ENCODE measurements at places on chromosomes 7 and 10. TPM values are rescaled to one million over a fixed set of nuclear protein-coding genes. Genes with fewer than 3 reads are reported as not detected.
A peak's percentile ranks its signal among the peaks of the same experiment; 100 is the strongest.

TACR2 gene
- not detected for polyA plus RNA-seq

- no peak for DNase-seq
These were observed 116.0 kb upstream of the HABP2 start for GRCh38 chr10:113436851-113437250.

DNA sequence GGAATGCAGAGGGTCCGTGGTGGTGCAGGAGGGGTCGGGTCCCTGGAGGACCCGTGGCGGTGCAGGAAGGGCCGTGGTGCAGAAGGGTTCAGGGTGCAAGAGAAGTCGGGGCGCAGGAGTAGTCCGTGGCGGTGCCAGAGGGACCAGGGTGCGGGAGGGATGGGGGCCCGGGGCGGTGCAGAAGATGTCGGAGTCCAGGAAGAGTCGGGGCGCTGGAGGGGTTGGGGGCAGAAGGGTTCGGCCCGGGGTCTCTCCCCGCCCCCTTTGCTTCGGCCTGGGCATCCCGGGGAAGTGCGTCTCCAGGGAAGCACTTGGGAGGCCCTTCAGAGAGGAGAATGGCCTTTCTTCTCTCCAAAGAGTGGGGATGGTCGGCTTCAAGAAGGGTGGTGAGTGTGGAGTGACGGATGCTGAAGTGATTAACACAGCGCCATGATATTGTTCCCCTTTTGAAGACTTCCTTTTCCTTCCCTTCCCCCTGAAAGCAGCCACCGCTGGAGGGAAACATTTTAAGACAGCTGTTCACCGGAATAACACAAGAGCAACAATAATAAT is 997 bp downstream of the WDR37 start:
- DNase-seq, result no peak

DNA sequence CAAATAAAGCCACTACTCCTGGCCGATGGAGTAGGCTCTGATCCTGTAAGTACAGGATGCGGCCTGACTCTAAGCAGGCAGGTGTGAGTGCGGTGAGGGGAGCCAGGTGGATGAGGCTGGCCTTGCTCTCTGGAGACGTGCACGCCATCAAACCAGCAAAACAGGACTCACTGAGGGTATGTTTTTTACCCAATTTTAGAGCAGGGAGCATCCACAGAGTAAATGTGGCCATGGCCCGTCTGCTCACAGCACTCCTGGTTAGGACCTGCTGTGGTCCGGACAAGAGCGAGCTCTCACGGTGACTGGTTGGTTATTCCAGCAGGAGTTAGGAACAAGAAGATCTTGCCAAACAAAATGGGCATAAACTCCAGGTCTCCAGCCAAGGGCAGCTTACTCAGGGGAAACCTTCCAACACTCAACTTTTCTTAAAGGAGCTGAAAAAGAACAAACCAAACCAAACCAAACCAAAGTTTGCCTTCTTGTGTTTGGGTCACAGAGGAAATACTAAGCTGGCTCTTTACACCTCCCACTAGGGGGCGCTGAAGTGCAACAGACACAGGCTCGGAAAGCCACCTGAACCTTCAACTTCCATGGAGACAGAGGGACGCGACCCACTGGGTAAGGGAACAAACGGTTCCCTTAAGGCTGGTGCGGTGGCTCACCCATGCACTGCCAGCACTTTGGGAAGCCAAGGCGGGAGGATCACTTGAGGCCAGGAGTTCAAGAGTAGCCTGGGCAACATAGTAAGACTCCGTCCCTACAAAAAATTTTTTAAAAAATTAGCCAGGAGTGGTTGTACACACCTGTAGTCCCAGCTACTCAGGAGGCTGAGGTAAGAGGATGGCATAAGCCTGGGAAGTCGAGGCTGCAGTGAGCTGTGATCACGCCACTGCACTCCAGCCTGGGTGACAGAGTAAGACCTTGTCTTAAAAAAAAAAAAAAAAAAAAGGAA is 122.4 kb downstream of the CLEC2L start:
- peak; percentile 84 for DNase-seq

DNA sequence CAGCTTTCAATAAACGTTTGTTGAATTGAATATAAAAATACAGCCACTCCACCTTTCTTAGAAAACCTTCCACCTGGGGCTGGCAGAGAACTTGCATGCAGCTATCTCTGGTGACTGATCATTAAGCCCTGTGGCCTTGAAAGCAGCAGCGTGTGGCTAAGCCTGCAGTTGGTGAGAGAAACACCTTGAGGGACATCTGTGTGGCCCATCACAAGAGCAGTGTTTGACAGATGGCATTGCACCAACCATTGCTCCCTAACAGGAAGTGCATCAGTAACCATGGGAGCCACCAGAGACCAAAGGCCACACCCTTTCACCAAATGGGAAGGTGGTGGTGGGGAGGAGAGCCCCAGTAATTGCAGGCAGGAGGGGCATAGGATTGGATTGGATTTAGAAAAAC is 22.4 kb downstream of the RHOBTB1 start:
- no peak for DNase-seq

DNA sequence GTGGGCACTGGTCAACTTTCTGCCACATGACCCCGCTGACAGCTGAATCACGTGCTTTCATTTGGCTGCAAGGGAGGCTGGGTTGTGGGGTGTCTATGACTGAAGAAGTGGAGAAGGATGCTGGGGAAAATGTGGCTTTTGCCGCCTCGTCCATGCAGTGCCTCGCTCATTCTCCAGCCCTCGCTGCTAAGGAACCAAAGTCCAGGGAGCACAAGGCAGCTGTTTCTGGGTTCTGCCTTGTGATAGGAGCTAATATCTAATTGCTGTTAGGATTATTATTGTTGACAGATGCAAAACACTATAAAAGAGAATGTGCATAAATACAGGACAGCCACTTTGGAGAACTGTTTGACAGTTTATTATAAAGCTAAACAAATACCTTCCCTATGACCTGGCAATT is 4.9 kb upstream of the CAMK2B start:
- DNase-seq, result no peak

DNA sequence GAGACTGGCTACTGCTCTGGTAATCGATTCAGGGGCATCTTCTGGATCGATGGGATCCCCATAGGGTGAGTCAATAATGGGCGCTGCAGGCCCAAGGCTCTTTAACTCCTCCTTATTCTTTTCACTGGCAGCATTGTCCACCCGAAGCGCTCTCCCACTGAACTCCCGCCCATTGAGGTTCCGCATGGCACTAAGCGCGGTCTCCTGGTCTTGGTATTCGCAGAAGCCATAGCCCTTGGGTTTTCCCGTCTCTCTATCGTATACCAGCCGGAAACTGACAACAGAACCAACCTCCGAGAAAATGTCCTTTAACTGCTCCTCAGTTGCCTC is 285 bp downstream of the CSTF2T start:
- DNase-seq, result no peak

LMTK2 gene
- polyA plus RNA-seq, result 12.1 TPM

DNA sequence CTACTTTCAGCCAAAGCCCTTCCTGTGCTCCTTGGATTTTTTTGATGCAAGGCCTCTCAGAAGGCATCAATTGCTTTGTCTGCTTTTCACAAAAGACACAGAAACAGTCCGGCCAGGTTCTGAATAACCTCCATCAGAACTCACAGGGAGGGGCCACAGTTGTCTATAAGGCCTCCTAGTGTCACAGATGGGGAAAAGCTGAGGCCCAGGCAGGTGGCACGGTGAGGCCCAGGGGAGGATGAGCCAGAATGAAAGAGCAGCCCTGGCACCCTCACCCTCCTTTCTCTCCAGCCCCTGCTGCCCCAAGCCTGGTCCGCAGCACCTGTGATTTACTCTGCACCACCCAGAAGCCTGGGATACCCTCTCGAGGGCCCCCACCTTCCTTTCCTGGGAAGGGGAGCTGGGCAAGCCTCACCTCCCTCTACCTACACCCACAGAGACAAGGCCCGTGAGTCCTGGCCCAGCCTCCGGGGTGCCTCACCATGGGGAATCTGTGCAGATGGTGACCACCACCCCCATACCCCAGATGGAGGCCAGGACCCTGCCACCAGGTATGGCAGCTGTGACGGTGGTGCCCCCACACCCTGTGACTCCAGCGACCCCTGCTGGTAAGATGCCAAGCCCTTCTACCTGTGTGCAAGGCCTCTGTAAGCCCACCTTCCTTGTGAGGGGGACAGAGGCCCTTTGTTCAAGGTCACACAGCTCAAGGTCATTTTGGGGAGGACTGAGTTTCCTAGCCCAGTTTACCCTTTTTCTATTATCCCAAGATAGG is 26.2 kb upstream of the ZNF467 start:
- DNase-seq, result peak; percentile 35

DNA sequence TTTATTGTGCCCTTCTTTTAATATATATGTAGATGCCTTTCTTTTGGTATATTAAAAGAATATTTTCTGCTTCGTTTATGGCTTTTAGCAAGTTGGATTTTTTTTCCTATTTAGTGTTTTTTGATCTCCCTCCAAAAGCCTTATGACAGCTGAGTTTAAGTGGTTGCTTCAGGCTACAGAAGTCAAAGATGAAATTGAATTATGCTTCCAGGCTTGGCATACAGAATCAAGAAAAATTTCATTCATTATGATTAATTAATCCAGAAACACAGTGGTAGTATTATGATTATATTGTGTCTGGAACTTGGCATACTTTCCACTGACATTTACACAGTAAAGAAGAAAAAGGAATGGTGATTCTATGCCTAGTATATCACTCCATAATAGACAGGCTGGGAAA is 63.8 kb upstream of the SEM1 start:
- DNase-seq, result no peak

DNA sequence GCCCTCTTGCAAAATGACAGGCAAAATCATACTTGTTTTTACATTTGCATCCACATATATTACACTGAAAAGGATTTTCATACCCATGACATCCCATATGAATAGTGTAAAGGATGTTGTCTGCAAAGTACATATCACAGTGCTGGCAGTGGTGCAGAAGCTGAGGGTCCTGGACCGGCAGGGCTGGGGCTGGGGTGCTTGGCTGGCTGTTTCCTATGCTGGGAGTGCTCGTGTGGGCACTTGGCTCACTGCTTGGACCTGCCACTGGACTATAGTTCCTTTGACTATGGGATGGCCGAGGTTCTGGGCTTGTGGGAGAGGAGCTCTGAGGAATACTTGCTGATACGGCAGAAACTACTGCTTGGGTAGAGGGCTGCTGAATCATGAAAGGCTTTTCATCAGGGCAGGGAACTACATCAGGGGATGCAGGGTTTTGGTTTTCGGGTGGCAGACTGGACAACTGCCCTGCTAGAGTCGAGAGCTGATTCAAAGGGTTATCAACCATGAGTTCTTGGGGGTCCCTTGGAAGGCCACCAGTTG is 13.7 kb downstream of the PSTK start:
- no peak for DNase-seq

DNA sequence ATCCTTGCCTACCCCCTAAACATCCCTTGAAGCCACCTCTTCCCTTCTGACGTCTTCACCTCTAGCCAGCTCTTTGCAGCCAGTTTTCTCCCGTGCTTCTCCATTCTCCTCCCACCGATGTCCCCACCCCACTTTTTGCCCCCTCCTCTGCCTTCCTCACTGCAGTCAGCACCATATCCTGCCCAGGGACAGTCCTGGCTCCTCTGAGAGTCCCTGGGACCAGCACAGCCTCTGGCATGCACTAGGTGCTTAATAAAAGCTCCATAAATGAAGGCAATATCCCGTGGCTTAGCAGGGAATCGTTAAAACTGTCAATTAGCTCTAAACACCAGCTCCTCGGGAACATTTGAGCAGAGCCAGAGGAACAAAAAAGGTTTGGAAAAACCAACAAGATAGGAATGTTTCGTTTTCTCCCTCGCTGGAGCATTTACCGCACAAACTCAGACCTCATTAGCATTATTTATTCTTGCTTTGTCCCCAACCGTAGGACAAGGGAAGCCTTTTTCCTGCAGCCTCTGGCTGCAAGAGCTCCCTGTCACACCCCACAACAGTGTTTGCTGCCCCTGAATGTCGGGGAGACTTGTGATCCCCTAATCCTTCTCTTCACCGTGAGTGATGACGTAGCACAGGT is 16.1 kb downstream of the MYL10 start:
- no peak for DNase-seq

- DNase-seq, result peak; percentile 57
These were observed 142.4 kb downstream of the SH3PXD2A start for GRCh38 chr10:103712898-103713498.

DNA sequence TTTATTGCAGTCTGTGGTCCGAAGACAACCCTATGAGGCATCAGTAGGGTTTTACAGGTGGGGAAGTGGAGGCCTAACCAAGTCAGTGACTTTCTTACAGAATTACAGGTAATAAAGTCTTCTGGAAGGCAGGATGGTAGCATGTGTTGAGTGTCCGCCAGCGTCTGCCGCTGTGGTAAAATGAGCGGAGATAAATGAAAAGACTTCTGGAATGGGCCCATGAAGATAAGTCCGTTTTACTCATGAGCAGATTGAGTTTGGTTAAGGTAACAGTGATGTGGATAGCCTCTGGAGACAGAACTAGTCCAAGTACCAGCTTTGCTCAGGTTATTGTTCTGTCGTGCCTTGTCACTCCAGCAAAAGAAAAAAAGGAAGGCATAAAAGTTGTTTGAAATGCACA is 966 bp downstream of the FBH1 start:
- no peak for DNase-seq

OR2A7 gene
- polyA plus RNA-seq, result not detected

DNA sequence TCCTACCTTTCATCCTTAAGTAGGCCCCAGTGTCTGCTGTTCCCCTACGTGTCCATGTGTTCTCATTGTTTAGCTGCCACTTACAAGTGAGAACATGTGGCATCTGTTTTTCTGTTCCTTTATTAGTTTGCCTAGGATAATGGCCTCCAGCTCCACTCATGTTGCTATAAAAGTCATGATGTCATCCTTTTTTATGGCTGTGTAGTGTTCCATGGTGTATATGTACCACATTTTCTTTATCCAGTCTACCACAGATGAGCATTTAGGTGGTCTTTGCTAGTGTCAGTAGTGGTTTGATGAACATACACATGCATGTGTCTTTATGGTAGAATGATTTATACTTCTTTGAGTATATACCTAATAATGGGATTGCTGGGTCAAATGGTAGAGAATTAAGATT is 146.2 kb upstream of the SLC26A5 start:
- no peak for DNase-seq

DNA sequence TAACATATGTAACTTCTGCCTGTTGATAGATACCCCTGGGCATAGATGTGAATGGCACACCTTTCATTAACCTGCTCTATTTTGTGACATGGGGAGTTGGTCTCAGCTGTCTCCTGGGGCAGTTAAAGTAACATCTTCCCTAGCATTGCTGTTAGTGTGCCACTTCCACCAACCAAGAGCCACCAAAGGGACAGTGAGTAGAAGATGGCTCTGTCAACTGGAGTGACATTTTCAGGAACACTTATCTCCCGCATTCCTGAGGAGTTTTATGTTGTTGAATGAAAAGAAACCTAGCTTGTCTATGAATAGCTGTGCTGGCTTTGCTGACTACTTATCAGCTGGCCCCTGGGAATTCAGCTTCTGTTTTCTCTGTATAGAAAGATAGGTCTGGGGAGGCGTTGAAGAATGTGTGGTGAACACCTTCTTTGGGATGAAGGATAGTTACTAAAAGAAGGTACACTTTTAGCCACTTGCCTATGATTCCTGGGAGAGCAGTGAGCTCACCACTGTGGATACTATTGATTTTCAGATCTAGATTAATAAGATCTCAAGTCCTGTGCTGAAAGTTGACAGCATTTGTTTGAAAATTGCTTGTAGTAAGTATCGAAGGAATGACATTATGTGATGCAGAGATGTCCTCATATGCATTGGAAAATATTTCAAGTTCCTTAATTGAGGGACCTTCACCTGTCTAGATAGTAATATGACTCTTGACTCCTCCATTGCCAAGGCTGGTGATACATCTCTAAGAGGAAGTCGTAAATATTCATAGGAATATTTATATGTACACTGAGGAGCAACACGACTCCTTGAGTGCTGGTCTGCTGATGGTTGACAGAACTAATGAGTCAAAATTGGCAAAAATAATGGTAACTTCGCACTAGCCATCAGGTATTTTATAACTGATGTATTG is 7.6 kb downstream of the STARD3NL start:
- DNase-seq, result no peak
